Panc1 (cell line): ENCODE measurements at places on chromosomes 16 and 17. TPM values are rescaled to one million over a fixed set of nuclear protein-coding genes. Genes with fewer than 3 reads are reported as not detected.

- H3K4me3 ChIP-seq, result no peak overlapping the region
- H3K27me3 ChIP-seq, result no peaks in the 10 kb centered on the region
- DNase-seq, result no peak
- no peak overlapping the region for H3K27ac ChIP-seq
- H3K4me1 ChIP-seq, result no peaks in the 10 kb centered on the region
These were observed 9.3 kb downstream of the NUBP1 start for GRCh38 chr16:10752843-10753523.

GRCh38 chr16:11058832-11059231 is 114.5 kb downstream of the CLEC16A start:
- no peak overlapping the region for H3K27ac ChIP-seq
- no peak for DNase-seq
- no peaks in the 10 kb centered on the region; the same call in 1 of the 2 replicates for H3K36me3 ChIP-seq
- no peaks in the 10 kb centered on the region for H3K27me3 ChIP-seq
- no peak overlapping the region for H3K4me3 ChIP-seq

TNFRSF13B gene
- not detected for total RNA-seq

RAMP2 gene
- total RNA-seq, result 1.1 TPM

DNA sequence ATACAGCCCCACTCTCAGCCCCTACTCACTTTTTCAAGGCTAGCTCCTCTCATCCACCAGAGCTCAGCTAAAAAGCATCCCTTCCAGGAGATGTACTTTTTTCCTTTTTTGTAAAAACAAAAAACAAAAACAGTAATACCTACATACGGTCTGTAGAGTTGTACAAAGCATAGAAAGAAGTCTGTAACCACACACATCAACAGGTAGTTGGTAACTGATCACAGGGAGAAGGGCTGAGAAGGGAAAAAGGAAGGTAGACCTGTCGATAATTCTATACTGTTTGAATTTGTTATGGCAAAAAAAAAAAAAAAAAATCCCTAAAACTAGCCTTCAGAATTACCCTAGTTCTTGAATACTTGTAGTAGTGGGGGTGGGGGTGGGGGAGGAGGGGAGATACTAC is 874 bp downstream of the SLC25A19 start:
- no peak for DNase-seq
- H3K27me3 ChIP-seq, result no peaks in the 10 kb centered on the region
- peaks cover 2% of the 10 kb centered on the region; the same call in 1 of the 2 replicates for H3K36me3 ChIP-seq
- peak overlapping the region; percentile 77 for H3K4me3 ChIP-seq
- peak overlapping the region; percentile 82 for H3K27ac ChIP-seq

GRCh38 chr16:16861546-16861945 is 482.6 kb downstream of the NPIPA7 start:
- no peak overlapping the region for H3K27ac ChIP-seq
- no peaks in the 10 kb centered on the region for H3K36me3 ChIP-seq
- DNase-seq, result peak; percentile 46
- no peaks in the 10 kb centered on the region for H3K4me1 ChIP-seq
- H3K27me3 ChIP-seq, result peaks cover 6% of the 10 kb centered on the region; the same call in 1 of the 2 replicates

DNA sequence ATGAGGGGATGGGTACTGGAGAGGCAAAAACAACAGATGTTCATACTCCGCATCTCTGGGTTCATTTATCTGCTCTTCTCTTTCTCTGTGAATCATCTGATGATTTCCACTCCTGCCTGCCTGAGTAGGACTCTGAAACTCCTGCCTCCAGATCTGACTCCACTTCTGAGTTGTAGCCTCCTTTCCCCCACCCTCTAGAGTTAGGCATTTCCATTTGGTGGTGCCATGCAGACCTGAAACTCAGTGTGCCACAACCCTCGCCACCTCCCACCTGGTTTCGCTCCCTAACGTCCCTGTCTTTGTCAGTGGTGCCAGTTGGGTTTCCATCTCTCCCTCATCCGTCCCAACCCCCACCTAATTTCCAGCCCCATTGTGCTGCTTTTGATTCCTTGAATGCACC is 126.2 kb downstream of the PRKCB start:
- no peaks in the 10 kb centered on the region for H3K4me1 ChIP-seq
- peaks cover 8% of the 10 kb centered on the region for H3K27me3 ChIP-seq
- H3K36me3 ChIP-seq, result no peaks in the 10 kb centered on the region

SRCIN1 gene
- 12.8 TPM for total RNA-seq

DNA sequence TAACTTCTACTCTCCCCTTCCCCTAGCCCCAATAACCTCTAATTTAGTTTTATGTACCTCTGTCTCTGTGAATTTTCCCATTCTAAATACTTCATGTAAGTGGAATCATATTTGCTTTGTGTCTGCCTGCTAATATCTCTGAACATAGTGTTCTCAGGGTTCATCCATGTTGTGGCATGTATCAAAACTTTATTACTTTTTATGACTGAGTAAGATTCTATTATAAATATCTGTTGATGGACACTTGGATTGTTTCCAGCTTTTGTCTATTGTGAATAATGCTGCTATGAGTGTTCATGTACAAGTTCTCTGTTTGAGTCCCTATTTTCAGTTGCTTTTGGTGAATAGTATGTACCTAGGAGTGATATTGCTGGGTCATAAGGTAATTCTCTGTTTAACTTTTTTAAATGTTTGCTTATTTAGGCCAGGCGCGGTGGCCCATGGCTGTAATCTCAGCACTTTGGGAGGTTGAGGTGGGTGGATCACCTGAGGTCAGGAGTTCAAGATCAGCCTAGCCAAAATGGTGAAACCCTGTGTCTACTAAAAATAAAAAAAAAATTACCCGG is 92.8 kb downstream of the CHD9 start:
- no peak overlapping the region for H3K4me3 ChIP-seq
- H3K27ac ChIP-seq, result no peak overlapping the region
- DNase-seq, result no peak
- H3K4me1 ChIP-seq, result no peaks in the 10 kb centered on the region
- no peaks in the 10 kb centered on the region for H3K36me3 ChIP-seq
- H3K27me3 ChIP-seq, result no peaks in the 10 kb centered on the region

ITGB3 gene
- 17.6 TPM for total RNA-seq

SLC25A39 gene
- total RNA-seq, result 138 TPM

DNA sequence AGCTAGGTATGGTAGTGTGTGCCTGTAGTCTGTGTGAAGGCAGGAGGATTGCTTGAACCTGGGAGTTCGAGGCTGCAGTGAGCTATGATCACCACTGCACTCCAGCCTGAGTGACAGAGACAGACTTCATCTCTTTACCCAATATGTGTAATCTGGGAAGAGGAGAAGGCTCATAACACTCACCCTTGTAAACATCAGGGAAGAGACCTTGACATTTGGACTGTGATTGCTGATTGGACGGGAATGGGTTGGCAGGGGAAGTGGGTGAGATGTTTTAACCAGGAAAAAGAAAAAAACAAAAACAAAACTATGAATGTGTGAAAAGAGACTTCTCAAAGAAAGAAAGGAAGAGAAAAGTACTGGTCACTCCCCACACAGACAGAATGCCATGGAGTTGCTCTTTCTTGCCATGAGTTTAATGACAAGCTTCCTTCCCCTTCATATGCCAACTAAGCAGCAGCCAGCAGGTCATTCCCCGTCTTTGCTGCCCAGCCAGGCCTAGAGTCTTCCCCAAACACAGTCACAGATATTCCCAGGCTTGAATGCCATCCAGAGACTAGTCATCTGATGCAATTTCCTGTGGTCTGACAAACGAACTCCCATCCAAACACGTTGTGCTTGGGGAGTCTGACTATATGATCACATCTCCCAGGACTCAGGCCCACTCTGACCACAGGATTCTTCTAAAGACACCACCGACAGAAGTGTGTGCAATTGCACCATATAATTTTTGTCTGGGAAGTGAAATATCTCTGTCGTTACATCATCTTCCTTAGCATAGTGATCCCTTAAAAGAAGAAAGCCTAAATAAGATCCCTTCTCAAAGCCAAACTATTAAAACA is 3.6 kb upstream of the XAF1 start:
- no peaks in the 10 kb centered on the region for H3K4me1 ChIP-seq
- H3K4me3 ChIP-seq, result no peak overlapping the region
- DNase-seq, result no peak
- H3K27ac ChIP-seq, result peak overlapping the region; percentile 20; the same call in 1 of the 2 replicates
- 0 out of 2 replicates have a peak, but pooled peaks cover under 1% of the 10 kb centered on the region for H3K27me3 ChIP-seq
- H3K36me3 ChIP-seq, result no peaks in the 10 kb centered on the region

MAP2K3 gene
- 44.4 TPM for total RNA-seq
